Activated B cell treated with CpG ODN at 0.5 μM for 24 hours (primary cell): ENCODE measurements at places on chromosomes 11 and 22. TPM values are rescaled to one million over a fixed set of nuclear protein-coding genes. Genes with fewer than 3 reads are reported as not detected.

The ENTHD1 gene
- total RNA-seq, result 0.15 TPM in 1 of 2 replicates, not detected in the other

The CRYBB2 gene
- total RNA-seq, result not detected in 2 replicates

The HORMAD2 gene
- not detected in 2 replicates for total RNA-seq

The PAFAH1B2 gene
- total RNA-seq, result 71.3 and 78.7 TPM in 2 replicates

The KCNA4 gene
- total RNA-seq, result not detected in 2 replicates

The TESMIN gene
- total RNA-seq, result 1.8 and 3.0 TPM in 2 replicates

The KBTBD3 gene
- total RNA-seq, result 6.5 and 7.7 TPM in 2 replicates

The MIEF1 gene
- 38.2 and 41.3 TPM in 2 replicates for total RNA-seq

The SNRPD3 gene
- total RNA-seq, result 96.5 and 98.6 TPM in 2 replicates

The INS gene
- total RNA-seq, result not detected in 2 replicates

The DCHS1 gene
- total RNA-seq, result 0.17 and 0.22 TPM in 2 replicates

The RTN4R gene
- total RNA-seq, result 0.12 TPM in 1 of 2 replicates, not detected in the other

The FAM180B gene
- total RNA-seq, result 0.16 TPM in 1 of 2 replicates, not detected in the other

The SHANK3 gene
- total RNA-seq, result not detected in 2 replicates

The IGF2 gene
- total RNA-seq, result not detected in 2 replicates

The SLC22A6 gene
- total RNA-seq, result not detected in 2 replicates

The CYB5R2 gene
- total RNA-seq, result 22.3 and 25.9 TPM in 2 replicates

The C11orf42 gene
- not detected in 2 replicates for total RNA-seq

The GRM5 gene
- total RNA-seq, result not detected in 2 replicates

The OR10G8 gene
- not detected in 2 replicates for total RNA-seq

The TRIM48 gene
- not detected in 2 replicates for total RNA-seq

The KCTD14 gene
- total RNA-seq, result 0.20 and 0.22 TPM in 2 replicates

The GPHA2 gene
- total RNA-seq, result 0.33 and 0.71 TPM in 2 replicates

The ANKK1 gene
- 0.20 and 0.60 TPM in 2 replicates for total RNA-seq

The C11orf86 gene
- total RNA-seq, result not detected in 2 replicates

The YWHAH gene
- 44.3 and 48.9 TPM in 2 replicates for total RNA-seq

The NPAS4 gene
- not detected in 2 replicates for total RNA-seq

The ADM2 gene
- total RNA-seq, result 5.1 and 5.2 TPM in 2 replicates
